GM12878 (cell line): ENCODE measurements at places on chromosomes 3 and 15.

- no peaks in the 10 kb centered on the region for H3K4me1 ChIP-seq
- no peaks in the 10 kb centered on the region for H3K27me3 ChIP-seq
- no peak overlapping the region for H3K4me3 ChIP-seq
- no peak overlapping the region for H3K27ac ChIP-seq
These were observed 76.8 kb downstream of the CLSTN2 start for GRCh38 chr3:140011611-140012277.

DNA sequence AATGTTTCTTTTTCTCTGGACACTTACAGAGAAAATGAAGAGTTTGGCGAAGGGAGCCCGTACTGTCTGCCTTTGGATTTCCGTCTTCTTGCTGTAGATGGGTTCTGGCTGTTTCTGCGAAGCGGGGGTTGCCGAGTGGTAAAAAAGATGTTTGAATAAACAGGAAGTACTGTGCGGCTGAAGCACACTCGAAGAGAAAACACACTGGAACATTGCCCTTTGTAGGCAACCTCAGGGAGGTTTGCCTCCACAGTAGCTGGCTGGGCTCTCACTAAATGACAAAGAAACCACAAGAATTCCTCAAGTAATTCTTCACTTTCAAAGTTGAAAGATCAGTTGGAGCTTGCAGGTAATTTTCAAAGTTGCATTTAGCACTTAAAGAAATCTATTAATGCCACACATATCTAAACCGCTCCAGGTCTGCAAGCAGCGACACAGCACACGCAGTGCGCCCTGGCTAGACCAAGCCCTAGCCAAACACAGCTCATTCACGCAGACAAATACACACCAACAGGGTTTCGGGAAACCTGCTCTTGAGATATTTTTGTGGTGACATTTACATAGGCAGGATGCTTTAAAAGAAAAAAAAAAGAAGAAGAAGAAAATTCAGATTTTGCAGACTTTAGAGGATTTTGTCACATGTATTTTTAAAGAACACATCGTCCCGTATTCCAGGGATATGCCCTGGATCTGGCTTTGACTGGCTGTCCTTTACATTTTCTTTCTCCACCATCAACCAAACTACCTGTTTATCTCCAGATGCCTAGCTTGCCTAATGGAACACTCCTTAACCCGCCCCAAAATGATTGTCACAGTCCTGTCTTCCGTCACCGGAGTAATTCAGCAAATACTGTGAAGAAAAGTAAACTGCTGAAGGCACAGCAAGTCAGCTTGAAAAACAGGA lies 452.8 kb downstream of the FOXP1 start:
- H3K27me3 ChIP-seq: peaks cover 5% of the 10 kb centered on the region; the same call in 1 of the 2 replicates
- H3K4me1 ChIP-seq: peaks cover 4% of the 10 kb centered on the region
- H3K4me3 ChIP-seq: no peak overlapping the region
- no peaks in the 10 kb centered on the region for H3K36me3 ChIP-seq
- DNase-seq: no peak

- no peaks in the 10 kb centered on the region for H3K27me3 ChIP-seq
- no peaks in the 10 kb centered on the region for H3K36me3 ChIP-seq
- H3K4me3 ChIP-seq: no peak overlapping the region
- peak overlapping the region; percentile 63; the same call in 1 of the 2 replicates for H3K27ac ChIP-seq
- DNase-seq: no peak
These were observed 55.4 kb downstream of the CCNL1 start for GRCh38 chr3:157104521-157104920.

DNA sequence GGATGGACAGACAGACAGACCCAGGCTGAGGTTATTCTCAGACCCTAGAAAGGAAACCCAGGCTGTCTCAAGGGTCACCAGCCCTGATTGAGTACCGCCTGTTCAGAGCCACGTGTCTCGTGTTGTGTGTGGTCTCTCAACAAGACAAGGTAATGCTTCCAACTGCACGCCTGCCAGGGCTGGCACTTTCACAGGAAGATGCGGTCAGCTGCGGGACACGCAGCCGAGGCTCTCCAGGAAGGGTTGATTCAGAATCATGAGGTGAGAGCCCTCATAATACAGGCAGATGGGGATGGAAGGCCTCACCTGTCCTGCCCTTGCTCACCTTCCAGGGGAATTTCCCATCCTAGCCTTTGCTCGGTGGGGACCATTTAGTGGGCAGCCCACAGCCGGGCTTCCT lies 81.4 kb downstream of the TOP2B start:
- H3K36me3 ChIP-seq: no peaks in the 10 kb centered on the region
- H3K27me3 ChIP-seq: no peaks in the 10 kb centered on the region
- DNase-seq: no peak
- H3K4me3 ChIP-seq: no peak overlapping the region
- no peak overlapping the region for H3K27ac ChIP-seq

- H3K36me3 ChIP-seq: no peaks in the 10 kb centered on the region
- peak overlapping the region; percentile 86 for H3K27ac ChIP-seq
- H3K4me3 ChIP-seq: no peak overlapping the region
- H3K27me3 ChIP-seq: no peaks in the 10 kb centered on the region
These were observed 26.4 kb downstream of the STOML1 start for GRCh38 chr15:73965758-73966113.
